Stimulated activated CD8-positive, alpha-beta memory T cell treated with anti-CD3 and anti-CD28 coated beads, Interleukin-4, amount 100 ng/mL, for 4 hours (primary cell): ENCODE measurements at places on chromosomes 13 and 19.

- no peak for DNase-seq
These were observed 88.2 kb upstream of the GPR183 start for GRCh38 chr13:99395436-99395835.

DNA sequence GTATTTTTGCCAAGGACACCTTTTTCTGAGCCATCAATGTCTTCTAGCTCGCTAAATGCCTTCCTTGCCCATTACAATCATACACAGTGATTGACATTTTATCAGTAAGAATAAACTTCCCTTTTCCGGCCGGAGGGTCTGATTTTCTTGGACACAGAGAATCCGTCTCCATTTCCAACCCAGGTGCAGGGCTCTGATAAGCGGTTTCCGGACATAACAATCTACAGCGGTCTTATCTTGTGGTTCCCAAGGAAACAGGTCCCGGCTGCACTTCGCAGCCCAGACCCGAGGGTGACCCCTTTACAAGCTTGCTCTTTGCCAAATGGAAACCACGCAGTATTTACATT lies 5.1 kb upstream of the ZNF77 start:
- no peak for DNase-seq

DNA sequence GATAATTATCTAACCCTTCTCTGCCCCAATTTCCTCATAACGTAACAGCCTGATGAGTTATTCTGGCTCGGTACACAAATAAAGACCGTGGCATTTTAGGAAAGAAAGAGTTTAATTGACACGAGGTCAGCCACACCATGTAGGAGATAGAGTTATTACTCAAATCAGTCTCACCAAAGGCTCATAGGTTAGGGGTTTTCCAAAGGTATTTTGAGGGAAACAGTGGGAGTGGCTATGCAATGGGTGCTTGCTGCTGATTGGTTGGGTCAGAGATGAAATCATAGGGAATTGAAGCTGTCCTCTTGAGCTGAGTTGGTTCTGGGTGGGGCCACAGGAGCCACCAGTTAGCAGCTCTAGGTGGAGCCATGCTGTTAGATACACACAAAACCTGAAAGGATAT lies 137.5 kb downstream of the FREM2 start:
- no peak for DNase-seq

DNA sequence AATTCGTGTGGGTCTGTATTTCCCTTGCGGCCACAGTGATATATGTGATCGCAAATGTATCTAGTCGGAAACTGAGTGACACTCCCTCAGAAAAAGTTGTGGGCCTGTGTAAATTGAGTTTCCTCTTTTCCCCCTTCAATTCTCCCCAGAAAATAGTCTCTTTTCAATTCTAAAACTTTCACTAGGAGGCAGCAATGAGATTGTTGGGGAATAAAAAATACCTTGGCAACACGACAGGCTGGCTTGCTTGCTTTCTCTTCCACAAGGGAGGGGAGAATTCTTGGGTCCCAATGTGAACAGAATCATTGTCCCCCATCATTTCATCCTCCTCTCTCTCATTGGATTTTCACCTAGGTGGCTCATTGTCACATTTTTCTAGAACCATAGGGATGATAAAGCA lies 3.7 kb upstream of the SOX21 start:
- no peak for DNase-seq

- no peak for DNase-seq
These were observed 204.3 kb downstream of the DNAJC15 start for GRCh38 chr13:43227721-43228120.

DNA sequence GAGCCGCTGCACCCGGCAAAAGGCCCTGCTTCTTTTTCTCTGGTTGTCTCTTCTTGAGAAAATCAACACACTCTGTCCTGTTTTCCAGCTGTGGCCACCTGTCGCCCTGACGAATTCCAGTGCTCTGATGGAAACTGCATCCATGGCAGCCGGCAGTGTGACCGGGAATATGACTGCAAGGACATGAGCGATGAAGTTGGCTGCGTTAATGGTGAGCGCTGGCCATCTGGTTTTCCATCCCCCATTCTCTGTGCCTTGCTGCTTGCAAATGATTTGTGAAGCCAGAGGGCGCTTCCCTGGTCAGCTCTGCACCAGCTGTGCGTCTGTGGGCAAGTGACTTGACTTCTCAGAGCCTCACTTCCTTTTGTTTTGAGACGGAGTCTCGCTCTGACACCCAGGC lies 17.2 kb downstream of the LDLR start:
- DNase-seq: no peak

DNA sequence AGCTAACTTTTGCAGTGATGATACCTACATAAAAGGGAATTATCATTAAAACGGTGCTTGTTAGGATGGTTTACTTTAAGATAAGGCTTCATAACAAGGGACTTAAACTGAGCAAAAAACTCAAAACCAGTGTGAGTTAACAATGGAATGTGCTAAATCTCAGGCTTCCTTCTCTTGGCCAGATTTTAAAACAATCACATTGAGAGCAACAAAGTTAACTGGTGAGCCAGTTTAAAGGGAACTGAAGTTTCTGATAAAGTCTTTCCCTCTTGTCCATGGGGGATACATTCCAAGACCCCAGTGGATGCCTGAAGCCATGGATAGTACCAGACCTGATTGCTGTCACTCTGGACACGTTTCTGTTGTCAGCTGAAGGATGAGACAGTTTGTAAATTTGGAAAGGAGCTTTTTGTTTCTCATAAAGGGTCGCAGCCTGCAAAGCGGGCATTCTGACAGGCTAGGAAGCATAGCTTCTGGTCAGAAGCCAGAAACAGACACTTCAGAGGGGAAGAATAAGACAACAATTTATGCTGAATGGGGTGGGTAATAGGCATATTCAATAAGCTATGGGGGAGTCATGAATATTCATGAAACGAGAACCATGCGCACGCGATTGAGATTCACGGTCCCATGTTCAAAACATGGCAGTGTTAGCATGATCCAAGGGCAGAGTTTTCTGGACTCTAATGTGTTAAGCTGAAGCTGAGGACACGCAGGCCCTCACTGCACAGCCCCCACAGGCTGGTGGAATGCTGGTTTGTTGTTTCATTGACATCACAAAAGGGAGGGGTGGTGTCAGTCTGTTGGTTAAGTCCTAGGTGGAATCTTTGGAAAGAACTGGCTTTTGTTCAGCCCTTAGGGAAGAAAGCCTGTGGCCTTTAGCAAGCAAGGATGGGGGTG lies 150.6 kb upstream of the RNF113B start:
- DNase-seq: no peak

GRCh38 chr19:38733493-38734175 lies 10.6 kb downstream of the CAPN12 start:
- DNase-seq: no peak

DNA sequence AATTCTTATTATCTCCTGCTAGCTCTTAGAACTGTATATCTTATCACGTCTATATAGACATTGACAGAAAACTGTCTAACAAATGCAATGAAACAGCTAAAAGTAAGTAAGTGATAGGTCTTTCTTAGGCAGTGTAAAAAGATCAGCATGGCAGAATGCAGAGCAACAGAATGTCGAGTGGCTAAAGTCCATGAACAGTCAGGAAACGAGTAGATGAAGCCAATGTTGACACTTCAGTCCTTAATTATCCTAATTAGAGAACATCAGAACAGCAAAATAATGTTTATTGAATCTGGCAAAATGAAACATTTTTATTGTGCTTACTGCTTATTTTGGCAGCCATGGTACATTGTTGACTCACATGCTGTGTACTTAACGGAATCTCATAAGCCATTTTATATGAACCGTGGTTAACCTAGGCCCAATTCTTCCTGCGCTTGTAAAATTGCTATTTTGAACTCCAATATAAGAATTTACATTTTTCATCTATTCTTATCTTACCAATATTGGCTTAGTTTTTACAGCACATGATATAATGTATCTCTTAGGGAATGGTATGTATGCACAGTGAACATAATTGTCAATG lies 748.1 kb downstream of the DACH1 start:
- DNase-seq: no peak

- no peak for DNase-seq
These were observed 218.1 kb upstream of the OBI1 start for GRCh38 chr13:78876915-78877549.

GRCh38 chr13:95707442-95708390 lies 30.8 kb downstream of the DNAJC3 start:
- DNase-seq: no peak
